ENCODE measurements at places on chromosomes 3 and 15. TPM values are rescaled to one million over a fixed set of nuclear protein-coding genes. Genes with fewer than 3 reads are reported as not detected.

UPK1B gene
- not detected for total RNA-seq

- no peak for DNase-seq
These were observed 40.8 kb upstream of the PROK2 start for GRCh38 chr3:71825551-71826283.

DNA sequence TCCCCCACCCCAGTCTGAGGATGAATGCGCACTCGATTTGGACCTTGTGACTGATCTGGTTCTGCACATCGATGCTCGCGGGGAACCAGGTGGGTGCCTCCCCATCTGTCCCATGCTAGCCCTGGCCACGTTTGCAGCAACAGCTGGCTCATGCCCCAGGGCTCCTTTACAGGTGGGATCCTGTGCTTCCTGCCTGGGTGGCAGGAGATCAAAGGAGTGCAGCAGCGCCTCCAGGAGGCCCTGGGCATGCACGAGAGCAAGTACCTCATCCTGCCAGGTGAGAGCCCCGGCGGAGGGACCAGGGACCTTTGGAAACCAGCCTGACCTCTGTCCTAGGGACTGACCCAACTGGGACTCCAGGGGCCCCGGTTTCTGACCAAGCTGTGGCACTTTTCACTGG is 44.3 kb downstream of the DHX30 start:
- DNase-seq, result no peak

- DNase-seq, result no peak
These were observed 34.8 kb downstream of the NMNAT3 start for GRCh38 chr3:139642996-139643395.

GRCh38 chr3:54960082-54960481 is 32.2 kb upstream of the LRTM1 start:
- no peak for DNase-seq

DNA sequence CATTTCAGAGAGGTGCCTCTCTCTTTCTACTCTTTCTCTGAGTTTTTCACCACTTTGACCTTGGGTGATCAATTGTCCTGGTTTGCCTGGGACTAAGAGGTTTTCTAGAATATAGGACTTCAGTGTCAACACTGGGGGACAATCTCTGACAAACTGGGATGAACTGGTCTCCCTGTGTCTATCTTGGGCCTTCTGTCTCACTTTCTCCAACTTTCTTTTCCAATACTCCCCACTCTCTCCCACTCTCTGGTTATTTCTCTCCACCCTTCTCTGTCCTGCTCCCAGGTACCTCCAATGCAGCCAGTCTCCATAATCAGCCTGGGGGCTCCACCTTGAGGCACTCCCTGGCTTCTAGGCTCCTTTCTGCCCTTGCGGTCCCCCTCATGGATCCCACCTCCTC is 4.7 kb upstream of the ITGA11 start:
- DNase-seq, result no peak

DNA sequence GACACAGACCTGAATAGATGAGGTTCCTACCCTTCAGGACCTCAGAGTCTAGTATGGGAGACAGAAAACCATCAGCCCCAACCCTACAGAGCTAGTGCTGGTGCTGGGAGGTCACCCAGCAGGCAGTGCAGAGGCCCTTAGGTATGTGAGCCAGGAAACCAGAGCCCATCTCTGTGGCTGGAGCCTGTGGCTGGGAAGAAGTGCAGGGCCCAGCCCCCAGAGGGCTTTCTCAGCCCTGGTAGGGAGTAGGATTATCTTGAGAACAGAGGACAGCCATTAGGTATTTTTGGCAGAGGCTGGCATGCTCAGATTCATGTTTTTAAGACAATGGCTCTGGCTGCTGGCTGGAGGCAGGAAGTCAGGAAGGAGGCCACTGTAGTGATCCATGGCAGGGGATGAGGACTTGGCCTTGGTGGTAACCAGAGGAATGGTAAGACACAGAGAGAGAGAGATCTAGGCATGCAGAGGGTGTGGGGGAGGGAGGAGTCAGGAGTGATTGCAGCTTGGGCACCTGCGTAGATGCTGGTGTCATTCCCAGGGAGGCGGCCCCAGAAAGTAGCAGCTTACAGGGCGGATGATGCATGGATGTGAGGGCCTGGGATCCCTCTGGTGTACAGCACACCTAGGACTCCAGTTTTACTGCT is 220.9 kb upstream of the EIF1B start:
- no peak for DNase-seq

DNA sequence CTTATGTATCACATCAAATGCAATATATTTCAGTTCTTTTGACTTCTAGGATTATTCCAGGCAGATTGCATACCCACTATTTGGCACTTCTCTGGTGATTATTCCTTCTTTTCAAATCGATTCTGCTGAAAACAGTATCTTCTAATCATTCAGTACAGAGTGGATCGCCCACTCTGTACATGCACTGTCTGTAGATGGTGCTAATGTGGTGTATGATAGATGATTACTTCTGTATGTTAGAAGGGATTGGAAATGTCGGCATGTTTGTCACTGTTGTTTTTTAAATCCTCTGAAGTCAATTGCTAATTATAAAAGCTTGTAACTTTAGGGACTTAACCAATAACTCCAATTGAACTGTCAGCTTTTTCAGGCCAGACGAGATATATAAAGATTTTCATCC is 642.5 kb downstream of the GRM7 start:
- DNase-seq, result no peak

DNA sequence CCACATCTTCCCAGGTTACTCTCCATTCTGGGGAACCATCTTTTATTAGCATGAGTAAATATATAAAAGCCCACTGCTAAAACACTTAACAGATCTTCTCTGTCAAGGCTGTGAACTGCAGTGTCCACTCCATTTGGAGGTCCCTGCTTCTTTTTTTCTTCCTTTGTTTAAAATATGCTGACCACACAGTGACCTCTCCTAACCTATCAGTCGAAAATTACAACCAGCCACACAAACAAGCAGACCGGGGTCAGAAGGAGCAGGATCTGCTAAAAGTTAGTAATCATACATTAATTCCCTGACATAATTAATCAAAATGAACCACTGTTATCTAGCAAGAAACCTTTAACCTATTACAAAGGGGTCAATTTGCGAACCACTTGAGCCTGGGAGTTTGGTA is 427.9 kb upstream of the NR2F2 start:
- no peak for DNase-seq

Measured in natural killer cell (primary cell).